ENCODE measurements at places on chromosomes 5 and 9.
A peak's percentile ranks its signal among the peaks of the same experiment; 100 is the strongest.

GRCh38 chr9:14497476-14497875, 183.5 kb upstream of the NFIB start:
- DNase-seq = no peak

GRCh38 chr5:57524348-57525060, 41.9 kb upstream of the ACTBL2 start:
- no peak for DNase-seq

DNA sequence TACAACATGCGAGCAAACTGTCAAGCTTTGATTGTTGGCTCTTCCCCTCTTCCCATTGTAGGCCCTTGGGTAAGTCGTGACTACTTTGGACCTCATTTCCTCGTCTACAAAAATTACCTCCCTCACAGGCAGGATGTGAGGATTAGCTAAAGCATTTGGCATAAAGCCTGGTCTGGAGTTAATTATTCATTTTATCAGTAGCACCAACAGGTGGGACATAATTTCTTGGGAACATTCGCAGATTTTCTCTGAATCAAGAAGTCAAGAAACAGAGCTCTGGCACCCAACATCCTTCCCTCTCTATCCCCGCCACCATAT, 39.9 kb upstream of the SEMA6A start:
- no peak for DNase-seq

GRCh38 chr5:74092766-74093165, 466.8 kb downstream of the ARHGEF28 start:
- DNase-seq = no peak

- DNase-seq = no peak
These were observed 72.5 kb downstream of the STK10 start for GRCh38 chr5:172115541-172115982.

DNA sequence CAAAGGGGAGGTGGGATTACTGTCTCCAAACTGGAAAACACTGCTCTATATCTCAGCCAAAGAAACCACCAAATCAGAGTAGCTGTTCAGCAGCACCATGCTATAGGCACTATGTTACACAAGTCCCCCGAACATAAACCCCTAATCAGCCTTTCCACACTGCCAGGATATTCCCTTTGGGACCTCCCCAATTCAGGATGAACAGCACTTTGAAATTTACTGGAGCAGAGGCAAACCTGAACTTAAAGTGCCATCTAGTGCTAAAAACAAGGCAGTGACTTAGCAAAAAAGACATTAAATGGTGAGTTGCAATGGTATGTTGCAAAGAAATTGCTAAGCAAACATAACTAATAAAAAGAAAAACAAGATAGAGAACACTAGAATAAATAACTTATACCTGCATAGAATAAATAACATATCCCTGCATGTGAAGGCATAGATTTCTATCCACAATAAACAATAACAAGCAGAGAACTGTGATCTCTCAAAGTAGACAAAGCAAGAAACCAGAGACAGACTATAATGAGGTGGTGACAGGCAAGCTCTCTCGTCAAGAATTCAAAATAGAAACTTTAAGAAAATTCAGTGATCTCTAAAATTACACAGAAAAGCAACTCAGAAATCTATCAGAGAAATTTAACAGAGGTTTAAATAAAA, 584.4 kb upstream of the ACO1 start:
- peak; percentile 61 for DNase-seq

DNA sequence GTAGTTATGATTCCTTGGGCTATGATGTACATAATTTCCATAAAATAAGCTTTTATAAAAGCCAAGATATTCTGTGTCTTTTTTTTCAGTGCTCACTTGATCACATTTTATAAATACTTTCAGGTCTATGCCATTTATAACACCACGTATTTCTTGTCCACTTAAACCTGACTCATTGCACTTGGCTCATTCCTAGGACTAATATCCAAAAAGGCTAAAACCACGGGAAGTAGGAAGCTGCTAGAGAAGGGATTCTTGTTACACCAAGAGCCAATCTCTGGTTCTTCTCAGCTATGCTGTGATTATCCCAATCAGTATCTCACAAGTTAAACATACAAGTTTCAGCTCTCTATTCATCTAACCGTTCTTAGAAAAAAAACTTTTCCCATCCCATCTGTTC, 80.4 kb upstream of the CDH6 start:
- peak; percentile 90 for DNase-seq

GRCh38 chr9:16262477-16263261, 607.8 kb downstream of the BNC2 start:
- DNase-seq = peak; percentile 32

- no peak for DNase-seq
These were observed 1.9 kb upstream of the FIBCD1 start for GRCh38 chr9:130940693-130941576.

- DNase-seq = no peak
These were observed 65.1 kb downstream of the VAV2 start for GRCh38 chr9:133927041-133927440.

DNA sequence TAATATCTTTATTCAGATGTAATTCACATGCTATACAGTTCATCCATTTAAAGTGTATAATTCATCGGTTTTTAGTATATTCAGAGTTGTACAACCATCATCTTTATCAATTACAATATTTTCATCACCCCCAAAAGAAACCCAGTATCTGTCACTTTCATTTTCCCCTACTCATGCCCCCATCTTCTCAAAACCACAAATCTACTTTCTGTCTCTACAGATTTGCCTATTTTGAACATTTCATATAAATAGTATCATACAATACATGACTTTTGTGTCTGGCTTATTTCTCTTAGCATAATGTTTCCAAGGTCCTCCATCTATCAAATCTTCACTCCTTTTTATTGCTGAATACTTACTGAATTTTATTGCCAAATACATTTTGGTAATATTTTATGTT, 305.1 kb upstream of the SGCD start:
- DNase-seq = no peak

- no peak for DNase-seq
These were observed 63.1 kb upstream of the CD180 start for GRCh38 chr5:67259548-67260215.

- DNase-seq = no peak
These were observed 83.3 kb upstream of the SLC30A5 start for GRCh38 chr5:69010476-69010875.

DNA sequence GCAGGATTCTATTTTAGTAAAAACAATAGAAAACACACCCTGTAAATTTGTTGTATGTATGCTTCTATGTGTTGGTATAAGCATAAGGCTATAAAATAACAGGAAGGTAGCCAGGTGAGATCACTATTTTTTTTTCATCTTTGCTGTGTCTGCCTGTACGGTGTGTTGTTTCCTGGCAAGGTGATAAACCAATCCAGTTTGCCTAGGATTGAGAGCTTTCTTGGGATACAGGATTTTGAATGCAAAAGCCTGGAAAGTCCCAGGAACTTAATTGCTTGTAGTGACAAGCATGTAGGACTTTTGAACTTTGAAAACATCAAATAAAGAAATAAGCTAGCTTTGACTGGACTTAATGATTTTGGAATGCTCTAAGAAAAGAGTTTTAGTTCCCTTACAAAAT, 83.3 kb upstream of the RORB start:
- no peak for DNase-seq

GRCh38 chr5:10709933-10710332, 51.1 kb downstream of the DAP start:
- DNase-seq = no peak

GRCh38 chr5:39356263-39356662, 8.0 kb downstream of the C9 start:
- DNase-seq = no peak

GRCh38 chr5:820245-820644, 30.5 kb downstream of the ZDHHC11 start:
- no peak for DNase-seq

DNA sequence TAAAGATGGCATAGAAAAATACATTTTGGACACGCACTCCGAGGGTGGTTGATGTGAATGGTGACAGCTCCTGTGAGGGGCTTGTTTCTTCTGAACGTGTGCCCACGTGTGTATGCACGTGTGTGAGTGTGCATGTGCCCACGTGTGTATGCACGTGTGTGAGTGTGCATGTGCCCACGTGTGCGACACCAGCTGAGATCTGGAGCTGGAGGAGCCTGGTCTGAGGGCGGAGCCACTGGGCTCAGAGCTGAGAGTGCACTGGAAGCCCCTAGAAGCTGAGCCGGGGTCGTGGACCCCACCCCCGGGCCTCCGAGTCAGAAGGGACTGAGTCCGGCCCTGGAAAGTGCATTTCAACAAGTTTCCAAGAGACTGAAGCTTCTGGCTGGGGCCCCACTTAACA, 282.5 kb upstream of the IRX4 start:
- DNase-seq = no peak

GRCh38 chr5:14672082-14672481, 7.6 kb downstream of the OTULIN start:
- no peak for DNase-seq

- no peak for DNase-seq
These were observed 73.6 kb downstream of the ADRB2 start for GRCh38 chr5:148899993-148900392.

GRCh38 chr9:8649160-8649559, 849.6 kb upstream of the DMAC1 start:
- no peak for DNase-seq

DNA sequence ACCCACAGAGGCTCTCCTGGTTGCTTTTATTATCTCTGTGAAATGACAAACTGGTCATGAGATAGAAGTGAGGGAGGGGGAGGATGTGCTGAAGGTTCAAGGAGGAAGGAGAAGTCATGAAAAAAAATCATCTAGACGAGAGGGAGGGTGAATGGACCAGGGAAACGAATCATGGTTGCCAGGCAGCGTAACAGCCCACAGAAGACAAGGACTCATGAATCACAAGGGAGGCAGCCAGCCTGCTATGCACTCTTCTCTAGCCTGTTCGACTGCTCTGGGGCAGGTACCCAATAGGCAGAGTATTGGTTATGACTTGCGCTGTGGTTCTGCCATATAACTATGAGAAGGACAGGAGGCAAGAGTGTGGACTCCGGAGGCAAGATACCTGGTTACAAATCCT, 475.2 kb downstream of the CDK5RAP2 start:
- DNase-seq = no peak

DNA sequence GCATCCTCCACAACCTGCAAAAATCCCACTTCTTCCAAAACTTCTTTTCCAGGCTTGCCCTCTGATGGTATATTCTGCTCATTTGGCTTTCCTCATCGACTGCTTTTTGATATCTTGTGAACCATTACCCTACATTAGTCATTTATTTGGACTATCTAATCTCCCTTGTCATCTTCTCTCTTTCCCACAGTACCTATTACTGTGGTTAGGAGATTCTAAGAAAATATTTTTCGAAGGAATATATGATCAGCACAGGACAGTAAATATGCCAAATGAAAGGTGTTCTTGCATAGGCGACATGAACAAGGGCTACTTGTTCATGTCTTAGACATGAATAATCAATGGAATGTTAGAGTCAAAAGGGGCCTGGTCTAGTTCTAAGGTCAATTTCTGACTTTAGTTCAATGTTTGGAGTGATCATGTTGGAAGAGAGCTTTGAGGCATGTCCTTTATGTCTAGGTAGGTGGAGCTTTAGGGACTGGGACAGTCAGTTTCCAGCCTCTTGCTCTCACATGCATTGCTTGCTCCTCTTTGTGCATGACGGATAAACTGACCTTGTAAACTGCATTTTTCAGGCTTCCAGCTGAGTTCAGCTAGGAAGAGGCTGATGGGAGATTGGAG, 243.4 kb upstream of the RPS23 start:
- DNase-seq = no peak

DNA sequence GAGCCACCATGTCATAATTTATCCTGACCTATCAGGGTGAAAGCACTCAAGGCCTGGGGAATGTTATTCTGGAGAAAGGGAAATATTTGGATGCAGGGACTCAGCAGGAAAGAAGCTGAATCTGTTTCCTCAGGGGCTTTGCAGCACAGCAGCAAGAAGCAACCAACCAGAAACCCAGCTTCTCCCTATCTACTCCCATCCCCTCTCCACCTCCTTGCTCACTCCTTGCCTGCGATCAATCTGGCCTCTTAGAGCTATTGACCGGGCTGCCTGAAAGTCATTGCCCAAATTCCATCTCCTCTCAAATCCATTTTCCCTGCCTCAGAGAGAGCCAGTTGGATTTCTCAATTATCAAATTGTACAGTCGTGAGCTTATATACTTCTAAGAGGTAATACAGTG, 542.0 kb upstream of the TRPC7 start:
- no peak for DNase-seq

- no peak for DNase-seq
These were observed 9.0 kb upstream of the INPP5E start for GRCh38 chr9:136448655-136449054.

- no peak for DNase-seq
These were observed 34.3 kb downstream of the NACC2 start for GRCh38 chr9:136060671-136061371.

- peak; percentile 7 for DNase-seq
These were observed 362.7 kb downstream of the OSTF1 start for GRCh38 chr9:75451045-75451444.

- DNase-seq = no peak
These were observed 82.9 kb upstream of the VCAN start for GRCh38 chr5:83388608-83389007.

DNA sequence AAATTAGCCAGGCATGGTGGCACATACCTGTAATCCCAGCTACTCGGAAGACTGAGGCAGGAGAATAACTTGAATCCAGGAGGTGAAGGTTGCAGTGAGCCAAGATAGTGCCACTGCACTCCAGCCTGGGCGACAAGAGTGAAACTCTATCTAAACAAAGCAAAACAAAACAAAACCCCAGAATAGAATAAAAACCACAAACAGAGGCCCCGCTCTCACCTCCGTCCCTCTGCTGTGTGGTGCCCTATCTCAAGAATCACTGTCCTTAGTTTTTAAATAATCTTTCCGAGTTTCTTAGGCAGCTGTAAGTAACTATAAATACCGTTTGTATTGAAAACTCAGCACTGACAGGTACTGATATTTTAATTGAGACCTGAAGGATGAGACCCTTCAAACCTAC, 42.7 kb upstream of the IER5L start:
- DNase-seq = no peak

DNA sequence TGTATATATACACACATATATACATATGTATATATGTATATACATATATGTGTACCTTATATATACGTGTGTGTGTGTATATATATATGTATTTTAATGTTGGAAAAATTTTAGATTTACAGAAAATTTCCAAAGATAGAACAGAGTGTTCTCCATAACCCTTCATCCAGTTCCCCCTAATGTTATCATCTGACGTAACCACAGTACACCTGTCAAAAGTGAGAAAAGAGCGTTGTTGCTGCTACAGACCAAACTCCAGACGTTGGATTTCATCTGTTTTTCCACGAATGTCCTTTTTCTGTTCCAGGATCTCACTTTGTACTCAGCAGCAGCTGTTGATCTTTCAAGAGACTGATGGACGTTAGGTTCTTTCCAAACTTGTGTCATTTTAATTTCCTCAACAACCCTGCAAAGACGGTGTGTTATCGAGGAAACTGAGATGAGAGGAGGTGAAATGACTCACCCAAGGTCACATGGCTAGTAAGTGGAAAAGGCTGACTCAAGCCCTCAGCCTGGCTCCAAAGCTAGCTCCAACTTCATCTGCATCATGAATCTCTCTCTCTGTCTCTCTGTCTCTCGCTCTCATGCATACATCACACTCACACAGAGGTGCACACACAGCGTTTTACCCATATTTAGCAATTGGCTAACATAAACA, 17.0 kb upstream of the NTNG2 start:
- DNase-seq = peak; percentile 5

- DNase-seq = peak; percentile 83
These were observed 14.8 kb downstream of the NCS1 start for GRCh38 chr9:130186839-130187522.
